ENCODE measurements at places on chromosomes 2 and 18. TPM values are rescaled to one million over a fixed set of nuclear protein-coding genes. Genes with fewer than 3 reads are reported as not detected.

DNA sequence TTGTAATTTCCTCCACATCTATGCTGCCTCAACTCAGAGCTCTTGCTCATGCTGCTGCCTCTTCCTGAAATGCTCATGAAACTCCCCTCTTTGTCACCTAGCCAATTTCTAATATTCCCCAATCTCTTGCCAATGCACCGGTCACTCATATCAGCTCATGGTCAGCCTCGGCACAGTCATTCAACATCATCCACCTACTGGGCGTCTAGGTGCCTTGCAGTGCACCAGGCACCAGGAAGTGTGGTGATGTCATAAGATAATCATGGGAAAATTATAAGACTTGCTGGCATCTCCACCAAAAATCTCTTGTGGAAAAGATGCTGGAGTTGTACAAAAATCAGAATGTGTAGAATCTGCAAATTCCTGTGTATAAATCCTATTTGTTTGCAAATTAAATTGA lies 52.6 kb upstream of the RAB27B start:
- no peak overlapping the region for H3K27ac ChIP-seq
- no peak for DNase-seq
- H3K4me3 ChIP-seq: no peak overlapping the region
- H3K27me3 ChIP-seq: no peaks in the 10 kb centered on the region
- H3K36me3 ChIP-seq: no peaks in the 10 kb centered on the region

DNA sequence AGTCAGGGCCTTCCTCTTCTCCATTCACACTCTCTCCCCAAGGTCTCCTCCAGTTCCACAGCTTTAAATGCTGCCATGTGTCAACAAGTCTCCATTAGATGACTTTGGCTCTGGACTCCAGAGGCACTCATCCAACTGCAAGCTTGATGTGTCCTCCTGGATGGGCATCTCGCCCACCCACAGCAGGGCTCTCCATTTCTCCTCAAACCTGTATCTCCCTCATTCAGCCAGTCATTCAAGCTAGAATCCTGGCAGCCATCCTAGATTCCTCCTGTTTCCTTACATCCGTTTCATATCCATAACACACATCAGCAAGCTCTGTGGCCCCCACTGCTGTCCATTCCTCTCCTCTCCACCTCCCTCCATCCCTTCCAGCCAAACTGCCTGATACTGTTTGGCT lies 88.4 kb upstream of the AFF3 start:
- no peaks in the 10 kb centered on the region for H3K4me1 ChIP-seq
- H3K27ac ChIP-seq: no peak overlapping the region
- H3K36me3 ChIP-seq: no peaks in the 10 kb centered on the region
- H3K27me3 ChIP-seq: no peaks in the 10 kb centered on the region
- no peak for DNase-seq

- H3K36me3 ChIP-seq: no peaks in the 10 kb centered on the region
- no peak overlapping the region for H3K4me3 ChIP-seq
- H3K27me3 ChIP-seq: no peaks in the 10 kb centered on the region
- H3K27ac ChIP-seq: no peak overlapping the region
Observed at GRCh38 chr2:45728458-45728942, 77.0 kb downstream of the PRKCE start.

- H3K36me3 ChIP-seq: no peaks in the 10 kb centered on the region
- DNase-seq: no peak
- no peak overlapping the region for H3K27ac ChIP-seq
Observed at GRCh38 chr2:2649109-2650072, 318.3 kb upstream of the MYT1L start.

- no peak overlapping the region for H3K27ac ChIP-seq
- H3K36me3 ChIP-seq: no peaks in the 10 kb centered on the region
- DNase-seq: no peak
- H3K4me3 ChIP-seq: no peak overlapping the region
Observed at GRCh38 chr2:184730288-184730687, 132.0 kb downstream of the ZNF804A start.

DNA sequence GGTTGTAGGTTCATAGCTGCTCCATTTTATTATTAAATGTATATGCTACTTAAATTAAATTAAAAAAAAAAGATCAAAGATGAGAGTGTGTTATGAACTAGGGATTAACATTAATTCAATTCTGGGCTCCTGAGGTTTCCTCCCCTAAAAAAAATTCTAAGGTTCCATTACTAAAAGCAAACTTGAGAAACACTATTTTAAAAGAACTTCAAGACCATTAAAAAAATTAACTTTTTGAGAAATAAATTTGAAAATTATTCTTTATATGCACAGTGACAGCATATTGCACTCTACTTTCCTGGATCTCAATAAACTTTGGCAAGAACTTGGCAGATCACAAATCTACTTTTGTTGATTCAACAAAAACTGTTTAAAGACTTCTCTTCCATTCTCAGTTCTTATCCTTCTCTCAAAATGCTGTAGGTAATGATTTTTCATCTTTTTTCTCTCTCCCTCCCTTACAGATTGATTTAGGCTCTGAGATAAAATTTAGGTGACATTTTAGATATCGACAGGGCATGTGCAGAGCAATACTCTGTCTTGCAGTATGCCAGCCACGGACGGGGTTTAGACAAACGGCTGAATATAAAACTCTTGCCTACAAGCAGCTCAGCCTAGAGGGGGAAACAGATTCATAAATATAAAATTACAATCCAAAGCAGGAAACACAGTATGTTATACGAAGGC lies 592 bp upstream of the MARS2 start:
- DNase-seq: no peak
- H3K36me3 ChIP-seq: no peaks in the 10 kb centered on the region
- peaks cover 21% of the 10 kb centered on the region for H3K4me1 ChIP-seq
- peak overlapping the region; percentile 71 for H3K4me3 ChIP-seq
- H3K27me3 ChIP-seq: no peaks in the 10 kb centered on the region

- peaks cover 17% of the 10 kb centered on the region for H3K36me3 ChIP-seq
- peaks cover 64% of the 10 kb centered on the region for H3K4me1 ChIP-seq
- DNase-seq: peak; percentile 1
- peak overlapping the region; percentile 88 for H3K27ac ChIP-seq
- H3K4me3 ChIP-seq: no peak overlapping the region
Observed at GRCh38 chr18:79941473-79942119, 9.9 kb downstream of the SLC66A2 start.

DNA sequence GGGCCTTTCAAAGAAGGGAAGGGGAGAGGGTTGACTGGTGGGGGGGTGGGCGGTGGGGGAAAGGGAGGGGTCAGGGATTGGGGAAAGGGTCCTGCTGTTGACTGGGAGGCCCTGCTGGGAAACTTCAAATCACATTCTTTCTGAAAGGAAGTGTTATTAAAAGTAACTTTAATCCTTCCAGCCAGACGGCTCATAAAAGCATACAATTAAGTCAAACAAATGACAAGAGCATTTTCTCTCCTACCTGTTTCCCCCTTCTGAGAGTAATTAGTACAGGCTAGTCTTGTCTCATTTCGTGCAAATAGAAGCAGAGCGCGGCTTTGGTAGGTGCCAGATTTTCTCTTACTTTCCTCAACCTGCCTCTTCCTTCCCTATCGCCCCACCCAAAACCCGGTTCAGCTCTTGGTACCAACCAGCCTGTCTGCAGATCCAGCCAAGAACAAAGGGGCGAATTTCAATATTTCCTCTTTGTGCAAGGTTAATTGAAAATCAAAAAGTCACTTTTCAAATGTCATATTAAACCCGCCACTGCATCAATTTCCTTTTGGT lies 2112.6 kb upstream of the PIK3C3 start:
- no peak for DNase-seq
- no peaks in the 10 kb centered on the region for H3K4me1 ChIP-seq
- H3K27me3 ChIP-seq: no peaks in the 10 kb centered on the region

GRCh38 chr18:58221060-58221725 lies 177.2 kb downstream of the NEDD4L start:
- peaks cover 47% of the 10 kb centered on the region for H3K4me1 ChIP-seq
- no peak overlapping the region for H3K27ac ChIP-seq
- H3K4me3 ChIP-seq: no peak overlapping the region
- no peak for DNase-seq
- no peaks in the 10 kb centered on the region for H3K27me3 ChIP-seq

- no peaks in the 10 kb centered on the region for H3K36me3 ChIP-seq
- H3K27me3 ChIP-seq: no peaks in the 10 kb centered on the region
- no peak overlapping the region for H3K4me3 ChIP-seq
- H3K4me1 ChIP-seq: peaks cover 5% of the 10 kb centered on the region
Observed at GRCh38 chr2:27003857-27004256, 28.9 kb upstream of the TMEM214 start.

GRCh38 chr18:26406324-26406723 lies 142.0 kb downstream of the KCTD1 start:
- no peak for DNase-seq
- H3K4me3 ChIP-seq: no peak overlapping the region
- no peaks in the 10 kb centered on the region for H3K36me3 ChIP-seq
- no peaks in the 10 kb centered on the region for H3K4me1 ChIP-seq

GRCh38 chr18:52156166-52156565 lies 183.8 kb upstream of the DCC start:
- no peak overlapping the region for H3K27ac ChIP-seq
- H3K4me3 ChIP-seq: no peak overlapping the region
- no peaks in the 10 kb centered on the region for H3K27me3 ChIP-seq
- H3K36me3 ChIP-seq: no peaks in the 10 kb centered on the region

- H3K27me3 ChIP-seq: no peaks in the 10 kb centered on the region
- no peak overlapping the region for H3K4me3 ChIP-seq
- peak overlapping the region; percentile 45 for H3K27ac ChIP-seq
- no peak for DNase-seq
- no peaks in the 10 kb centered on the region for H3K36me3 ChIP-seq
Observed at GRCh38 chr2:69177063-69177771, 164.2 kb downstream of the ANTXR1 start.

DNA sequence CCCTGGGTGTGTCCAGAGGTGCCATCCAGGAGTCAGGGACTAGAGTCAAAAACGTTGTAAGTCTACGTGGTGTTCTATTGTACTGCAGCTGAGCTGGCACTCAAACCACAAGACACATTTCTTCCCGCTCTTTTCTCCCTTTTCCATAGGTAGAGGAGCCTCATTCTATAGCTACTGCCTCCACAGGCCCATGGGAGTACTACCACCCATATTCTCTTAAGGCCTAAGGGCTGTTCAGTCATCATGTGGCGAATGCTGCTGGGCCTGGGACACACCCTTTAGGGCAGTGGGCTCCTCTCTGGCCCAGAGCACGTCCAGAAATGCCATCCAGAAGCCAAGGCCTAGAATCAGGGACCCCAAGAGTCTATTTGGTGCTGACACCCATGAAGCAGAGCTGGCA lies 1271.7 kb downstream of the CNTNAP5 start:
- no peaks in the 10 kb centered on the region for H3K4me1 ChIP-seq
- DNase-seq: no peak
- H3K27ac ChIP-seq: no peak overlapping the region
- no peaks in the 10 kb centered on the region for H3K36me3 ChIP-seq
- no peaks in the 10 kb centered on the region for H3K27me3 ChIP-seq
- H3K4me3 ChIP-seq: no peak overlapping the region

DNA sequence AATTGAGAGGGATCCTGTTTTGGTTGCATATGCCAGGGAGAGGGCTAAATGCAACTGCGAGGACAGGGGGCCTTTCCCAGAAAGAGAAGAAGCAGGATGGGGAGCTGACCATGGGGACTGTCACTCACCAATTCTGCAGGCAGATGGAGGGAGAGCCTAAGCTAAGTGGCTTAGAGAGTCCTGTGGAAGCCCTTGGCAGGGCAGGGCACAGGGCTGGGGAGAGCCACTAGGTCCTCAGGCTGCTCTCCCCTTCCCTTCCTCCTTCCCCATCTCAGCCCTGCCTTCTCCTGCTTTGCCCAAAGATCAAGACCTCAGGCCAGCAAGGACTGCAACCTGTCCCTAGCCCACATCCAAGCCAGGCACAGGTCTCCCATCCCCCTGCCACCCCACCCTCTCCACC lies 24.4 kb upstream of the CATIP start:
- no peak for DNase-seq
- H3K27me3 ChIP-seq: no peaks in the 10 kb centered on the region
- H3K4me1 ChIP-seq: peaks cover 16% of the 10 kb centered on the region
- no peaks in the 10 kb centered on the region for H3K36me3 ChIP-seq
- no peak overlapping the region for H3K4me3 ChIP-seq
- H3K27ac ChIP-seq: no peak overlapping the region

DNA sequence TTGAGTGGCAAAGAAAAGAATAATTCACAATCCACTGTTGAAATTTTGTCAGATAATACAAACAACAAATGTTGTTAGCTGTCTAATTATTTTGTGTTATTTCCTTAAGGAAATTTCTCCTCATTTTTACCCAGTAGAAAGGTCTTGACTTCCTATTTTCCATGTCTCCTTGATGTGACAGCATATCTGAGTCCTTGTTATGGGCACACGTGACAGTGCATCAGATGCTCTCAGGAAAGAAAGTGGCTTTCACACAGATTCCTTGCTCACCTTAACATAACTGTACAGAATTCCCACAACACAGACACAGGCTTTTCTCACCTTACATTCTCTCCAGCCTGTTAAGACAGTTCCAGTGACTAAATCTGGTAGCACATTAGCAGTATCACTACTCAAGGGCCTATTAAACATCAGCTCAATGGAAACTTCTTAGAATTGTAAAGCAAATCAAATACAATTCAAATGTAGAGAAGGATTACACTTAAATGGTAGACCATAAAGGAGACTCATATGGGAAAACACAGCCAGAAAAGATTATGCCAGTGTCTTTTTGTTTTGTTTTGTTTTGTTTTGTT lies 30.2 kb upstream of the GPR55 start:
- no peaks in the 10 kb centered on the region for H3K36me3 ChIP-seq
- H3K27me3 ChIP-seq: peaks cover 8% of the 10 kb centered on the region
- no peak for DNase-seq
- no peak overlapping the region for H3K4me3 ChIP-seq
- H3K4me1 ChIP-seq: no peaks in the 10 kb centered on the region

DNA sequence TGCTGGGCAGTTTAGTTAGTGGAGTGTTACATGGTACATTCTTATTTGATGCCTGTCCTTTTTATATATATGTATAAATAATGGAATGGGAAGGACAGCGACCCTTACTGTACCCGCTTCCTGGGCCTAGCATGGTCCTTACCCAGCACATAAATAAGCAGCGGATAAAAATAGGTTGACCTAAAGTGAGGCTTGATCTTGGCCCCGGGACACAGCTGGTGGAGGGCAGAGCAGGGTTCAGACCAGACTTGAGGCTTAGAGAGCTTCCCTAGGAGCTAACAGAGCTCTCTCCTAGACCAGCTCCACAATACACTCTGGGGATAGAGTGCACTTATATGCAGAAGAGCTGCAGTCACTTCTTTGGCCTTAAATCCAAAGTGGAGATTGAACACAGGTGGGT lies 46.9 kb upstream of the RPL31 start:
- DNase-seq: no peak
- no peak overlapping the region for H3K4me3 ChIP-seq
- no peak overlapping the region for H3K27ac ChIP-seq
- peaks cover 5% of the 10 kb centered on the region for H3K4me1 ChIP-seq

- H3K4me1 ChIP-seq: peaks cover 3% of the 10 kb centered on the region
- H3K27me3 ChIP-seq: no peaks in the 10 kb centered on the region
- no peak for DNase-seq
- no peaks in the 10 kb centered on the region for H3K36me3 ChIP-seq
Observed at GRCh38 chr2:109032229-109032820, 43.3 kb upstream of the EDAR start.

GRCh38 chr2:120541553-120541932 lies 194.1 kb upstream of the GLI2 start:
- no peaks in the 10 kb centered on the region for H3K27me3 ChIP-seq
- no peak overlapping the region for H3K4me3 ChIP-seq
- H3K4me1 ChIP-seq: no peaks in the 10 kb centered on the region
- H3K27ac ChIP-seq: no peak overlapping the region
- H3K36me3 ChIP-seq: no peaks in the 10 kb centered on the region
- DNase-seq: no peak

TRIM54 gene
- 0.54 TPM for total RNA-seq

ALPG gene
- total RNA-seq: not detected

SUPT7L gene
- total RNA-seq: 24.9 TPM

KIAA2012 gene
- total RNA-seq: not detected

IL18R1 gene
- total RNA-seq: 3.9 TPM

MEP1B gene
- total RNA-seq: not detected

KCTD1 gene
- total RNA-seq: 37.1 TPM

RGPD6 gene
- total RNA-seq: 79.6 TPM

CCL20 gene
- total RNA-seq: not detected

SERPINB8 gene
- total RNA-seq: 4.6 TPM

Data from thyroid gland (tissue), 4 donors.